GM04503 (cell line): ENCODE measurements at places on chromosomes 7 and 10.

GRCh38 chr7:39042670-39043069 is 65.0 kb downstream of the POU6F2 start:
- no peak for DNase-seq

- DNase-seq, result no peak
Observed at GRCh38 chr7:35848725-35849124, 47.9 kb downstream of the SEPTIN7 start.

- no peak for DNase-seq
Observed at GRCh38 chr7:21071561-21072501, 285.1 kb upstream of the SP8 start.

DNA sequence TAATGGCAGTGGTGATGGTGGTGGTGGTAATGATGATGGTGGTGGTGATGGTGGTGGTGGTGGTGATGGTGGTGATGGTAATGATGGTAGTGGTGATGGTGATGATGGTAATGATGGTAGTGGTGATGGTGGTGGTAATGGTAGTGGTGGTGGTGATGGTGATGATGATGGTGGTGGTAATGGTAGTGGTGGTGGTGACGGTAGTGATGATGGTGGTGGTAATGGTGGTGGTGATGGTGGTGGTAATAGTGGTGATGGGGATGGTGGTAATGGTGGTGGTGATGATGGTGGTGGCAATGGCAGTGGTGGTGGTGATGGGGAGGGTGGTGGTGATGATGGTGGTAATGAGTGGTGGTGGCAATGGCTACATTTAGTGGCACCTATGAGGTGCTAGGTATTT is 105.7 kb downstream of the GRK5 start:
- DNase-seq, result no peak

- DNase-seq, result no peak
Observed at GRCh38 chr7:50584386-50584785, 19.2 kb upstream of the DDC start.

DNA sequence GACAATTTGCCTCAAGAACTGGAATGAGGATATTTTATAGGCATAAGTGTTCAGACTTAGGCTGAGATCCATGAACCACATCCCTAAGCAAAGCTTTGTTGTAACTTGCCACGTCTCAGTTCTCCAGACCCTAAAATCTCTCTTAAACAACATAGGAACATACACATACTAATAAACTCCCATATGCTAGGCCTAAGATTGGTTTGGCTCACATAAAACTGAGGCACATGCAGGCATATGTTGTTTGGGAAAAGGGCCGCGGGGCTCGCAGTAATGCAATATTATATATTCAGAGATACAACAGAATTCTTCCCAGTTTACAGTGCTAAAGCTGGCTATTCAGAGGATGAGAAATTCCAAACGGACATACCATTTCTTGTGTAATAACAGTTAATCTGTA is 61.0 kb downstream of the DOCK4 start:
- no peak for DNase-seq

DNA sequence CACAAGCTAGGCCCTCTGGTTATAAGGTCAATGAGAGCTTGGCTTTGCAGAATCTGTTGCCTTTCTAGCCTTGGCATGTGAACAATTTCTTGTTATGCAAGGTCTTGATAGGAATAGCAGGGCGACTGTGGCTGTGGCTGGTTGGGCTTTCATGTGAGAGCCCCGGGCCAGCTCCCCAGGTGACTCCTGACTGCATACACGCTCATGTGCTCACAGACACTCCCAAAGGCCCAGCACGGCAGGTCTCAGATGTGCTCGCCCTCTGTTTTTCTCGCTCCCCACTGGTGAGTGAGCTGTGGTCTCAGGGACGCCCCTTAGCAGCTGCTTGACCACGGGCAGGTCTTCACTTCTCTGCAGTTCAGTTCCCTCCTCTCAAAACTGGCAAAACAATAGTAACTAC is 37.1 kb upstream of the ZNF32 start:
- no peak for DNase-seq

DNA sequence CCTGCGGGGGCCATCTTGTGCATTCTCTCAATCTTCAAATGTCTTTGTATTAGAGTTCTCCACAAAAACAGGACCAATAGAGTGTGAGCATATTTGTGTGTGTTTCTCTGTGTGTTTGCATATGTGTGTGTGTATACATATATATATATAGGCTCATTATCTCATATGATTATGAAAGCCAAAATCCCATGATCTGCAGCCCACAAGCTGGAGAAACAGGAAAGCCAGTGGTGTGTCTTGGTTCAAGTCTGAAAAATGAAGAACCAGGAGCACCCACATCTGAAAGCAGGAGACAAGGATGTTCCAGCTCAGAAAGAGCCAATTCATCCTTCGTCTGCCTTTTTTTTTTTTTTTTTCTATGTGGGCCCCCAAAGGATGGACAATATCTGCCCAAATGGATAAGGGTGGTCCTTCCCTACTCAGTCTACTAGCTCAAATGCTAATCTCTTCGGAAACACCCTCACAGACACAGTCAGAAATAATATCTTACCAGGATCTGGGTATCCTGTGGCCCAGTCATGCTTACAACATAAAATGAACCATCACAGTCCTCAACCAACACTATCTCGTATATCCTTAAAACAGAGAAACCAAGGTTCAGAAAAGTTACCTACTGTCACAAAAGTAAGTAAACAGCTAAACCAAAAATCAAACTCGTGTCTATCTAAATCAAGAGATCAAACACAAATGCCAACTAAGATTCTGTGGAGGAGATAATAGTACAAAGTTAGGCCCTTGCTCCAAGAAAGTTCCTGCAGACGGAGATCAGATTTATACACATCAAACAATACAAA is 141.9 kb downstream of the JMJD1C start:
- DNase-seq, result no peak
